CD4-positive, alpha-beta T cell treated with Interleukin-1 beta for 1 hour (primary cell): ENCODE measurements at places on chromosomes 6 and 20.
A peak's percentile ranks its signal among the peaks of the same experiment; 100 is the strongest.

DNA sequence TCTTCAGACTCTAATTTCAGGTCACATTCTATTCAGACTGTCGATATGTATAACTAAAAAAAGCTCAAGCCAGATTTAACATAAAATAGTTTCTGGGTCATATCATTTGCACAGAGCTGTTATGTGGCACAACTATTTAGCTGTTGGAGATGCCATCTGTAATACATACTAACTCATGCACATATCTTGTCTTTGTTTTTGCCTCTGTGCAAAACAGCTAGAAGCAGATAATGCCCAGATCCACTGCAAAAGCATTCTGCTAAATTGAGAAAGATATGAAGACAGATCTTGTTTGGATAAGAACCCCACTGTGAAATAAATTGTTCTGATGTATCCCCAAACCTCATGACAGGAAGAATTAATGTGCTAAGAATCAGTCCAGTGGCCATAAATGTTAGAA, 522.8 kb upstream of the AGPAT4 start:
- no peak for DNase-seq

DNA sequence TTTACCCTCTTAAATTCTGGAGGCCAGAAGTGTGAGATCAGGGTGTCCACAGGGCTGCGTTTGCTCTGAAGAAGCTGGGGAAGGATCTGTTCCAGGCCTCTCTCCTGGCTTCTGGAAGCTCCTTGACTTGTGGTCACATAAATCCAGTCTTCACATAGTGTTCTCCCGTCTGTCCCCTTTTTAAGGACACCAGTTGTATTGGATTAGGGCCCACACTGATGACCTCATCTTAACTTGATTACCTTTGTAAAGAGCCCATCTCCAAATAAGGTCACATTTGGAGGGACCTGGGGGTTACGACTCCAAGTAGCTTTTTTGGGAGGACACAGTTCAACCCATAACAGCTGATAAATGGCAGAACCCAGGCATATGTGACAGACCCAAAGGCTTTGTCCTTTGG, 20.0 kb upstream of the WFDC2 start:
- no peak for DNase-seq

- DNase-seq, result no peak
Observed at GRCh38 chr6:38799529-38800184, 84.5 kb downstream of the DNAH8 start.

DNA sequence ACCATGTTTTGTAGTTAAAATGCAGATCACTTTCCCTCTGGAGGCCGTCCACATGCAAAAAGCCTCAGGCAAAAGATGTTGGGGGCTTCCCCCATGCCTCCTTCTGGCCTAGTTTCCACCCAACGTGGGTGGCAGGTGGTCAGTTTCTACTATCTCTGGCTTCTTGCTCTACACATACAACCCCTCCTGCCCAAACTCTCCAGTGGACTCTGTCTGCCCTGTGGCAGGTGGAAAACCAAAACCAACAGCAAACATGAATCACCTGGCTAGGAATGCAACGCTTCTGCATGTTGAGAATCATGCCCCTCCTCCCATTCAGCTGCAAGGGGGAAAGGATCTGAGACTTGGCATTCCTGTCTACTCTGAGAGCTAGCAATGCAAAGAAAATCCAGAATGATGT, 94.8 kb downstream of the MBOAT1 start:
- DNase-seq, result no peak

- DNase-seq, result no peak
Observed at GRCh38 chr20:39489986-39490560, 527.9 kb downstream of the DHX35 start.

DNA sequence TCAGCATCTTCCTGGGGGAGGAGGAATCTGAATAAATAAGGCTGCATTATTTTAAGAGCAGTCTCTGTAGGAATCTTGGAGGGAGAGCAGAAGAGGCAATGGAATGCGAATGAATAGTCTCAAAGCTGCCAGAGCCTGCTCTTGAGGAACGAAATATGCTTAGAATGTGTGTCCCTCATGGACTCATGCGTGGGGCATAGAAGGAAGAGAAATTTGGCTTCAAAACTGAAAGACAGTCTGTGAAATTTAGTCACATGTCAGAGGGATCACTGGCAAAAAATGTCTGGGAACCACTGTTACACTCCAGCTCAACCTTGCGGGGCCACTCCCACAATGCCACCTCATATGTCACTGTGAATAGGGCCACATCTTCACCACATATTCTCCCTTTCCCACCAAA, 95.5 kb downstream of the GJA10 start:
- DNase-seq, result no peak

GRCh38 chr6:71404145-71404966, 115.7 kb downstream of the OGFRL1 start:
- no peak for DNase-seq

- DNase-seq, result peak; percentile 56
Observed at GRCh38 chr6:166419286-166419685, 36.5 kb upstream of the MPC1 start.

DNA sequence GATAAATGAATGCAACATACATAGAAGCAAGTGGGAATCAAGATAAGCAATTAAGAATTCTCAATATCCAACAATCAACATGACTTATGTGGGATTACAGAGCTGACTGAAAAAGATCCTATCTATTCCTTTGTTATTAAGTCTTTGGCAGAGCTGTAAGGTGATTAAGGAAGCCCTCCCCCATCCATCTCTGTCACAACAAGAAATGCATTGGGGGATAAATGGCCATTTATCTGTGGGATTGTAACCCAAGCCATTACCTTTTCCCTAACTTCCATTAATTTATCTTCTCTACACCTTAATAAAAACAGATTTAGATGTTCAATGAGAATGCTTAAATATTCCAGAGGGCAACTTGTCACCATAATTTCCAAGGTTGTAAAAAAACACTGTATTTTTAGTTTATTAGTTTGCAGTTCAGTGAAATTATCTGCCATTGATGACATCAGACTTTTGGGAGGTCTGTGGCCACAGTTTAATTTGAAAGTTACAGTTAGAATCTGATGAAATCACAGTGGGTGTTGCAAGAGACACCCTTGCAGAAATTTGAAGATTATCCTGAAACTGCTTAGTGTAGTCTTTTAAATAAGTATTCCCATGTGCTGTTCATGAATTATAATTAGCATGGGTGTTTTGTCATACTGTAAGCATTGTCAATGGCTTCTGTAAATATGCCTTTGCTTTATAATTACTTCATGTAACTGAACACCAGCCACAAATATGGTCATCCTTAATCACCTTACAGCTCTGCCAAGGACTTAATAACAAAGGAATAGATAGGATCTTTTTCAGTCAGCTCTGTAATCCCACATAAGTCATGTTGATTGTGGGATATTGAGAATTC, 49.4 kb upstream of the FYN start:
- no peak for DNase-seq

- DNase-seq, result no peak
Observed at GRCh38 chr20:4453359-4453758, 268.4 kb upstream of the PRND start.

DNA sequence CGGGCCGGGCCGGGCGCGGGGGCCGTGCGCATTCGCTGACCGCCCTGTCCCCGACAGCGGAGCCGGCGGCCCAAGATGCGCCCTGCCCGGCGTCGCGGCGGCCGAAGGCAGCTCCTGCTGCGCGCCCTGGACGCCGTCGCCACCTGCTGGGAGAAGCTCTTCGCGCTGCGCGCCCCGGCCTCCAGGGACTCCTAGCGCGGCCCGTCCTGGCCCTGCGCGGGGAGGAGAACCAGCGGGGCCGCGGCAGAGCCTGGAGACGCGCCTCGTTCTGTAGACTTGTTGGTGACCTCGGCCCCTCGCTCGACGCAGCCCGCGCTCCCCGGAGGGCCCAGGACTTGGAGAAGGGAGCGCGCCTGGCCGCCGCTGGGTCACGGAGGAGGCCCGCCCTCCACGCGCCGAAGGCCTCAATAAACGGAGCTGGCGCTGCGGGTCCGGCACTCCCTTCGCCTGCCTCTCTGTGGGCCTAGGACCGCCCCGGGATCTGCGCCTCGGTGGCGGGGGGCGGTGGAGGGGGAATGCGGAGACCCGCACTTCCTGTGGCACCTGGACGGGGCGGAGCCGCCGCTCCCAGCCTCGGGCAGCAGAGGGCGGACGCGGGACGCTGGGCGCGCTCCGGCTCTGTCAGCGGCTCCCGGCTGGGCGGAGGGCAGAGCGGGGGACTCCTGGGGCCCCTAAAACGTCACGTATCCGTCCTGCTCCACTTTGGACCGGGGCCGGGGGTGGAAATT, 2.7 kb downstream of the C20orf204 start:
- DNase-seq, result peak; percentile 79

DNA sequence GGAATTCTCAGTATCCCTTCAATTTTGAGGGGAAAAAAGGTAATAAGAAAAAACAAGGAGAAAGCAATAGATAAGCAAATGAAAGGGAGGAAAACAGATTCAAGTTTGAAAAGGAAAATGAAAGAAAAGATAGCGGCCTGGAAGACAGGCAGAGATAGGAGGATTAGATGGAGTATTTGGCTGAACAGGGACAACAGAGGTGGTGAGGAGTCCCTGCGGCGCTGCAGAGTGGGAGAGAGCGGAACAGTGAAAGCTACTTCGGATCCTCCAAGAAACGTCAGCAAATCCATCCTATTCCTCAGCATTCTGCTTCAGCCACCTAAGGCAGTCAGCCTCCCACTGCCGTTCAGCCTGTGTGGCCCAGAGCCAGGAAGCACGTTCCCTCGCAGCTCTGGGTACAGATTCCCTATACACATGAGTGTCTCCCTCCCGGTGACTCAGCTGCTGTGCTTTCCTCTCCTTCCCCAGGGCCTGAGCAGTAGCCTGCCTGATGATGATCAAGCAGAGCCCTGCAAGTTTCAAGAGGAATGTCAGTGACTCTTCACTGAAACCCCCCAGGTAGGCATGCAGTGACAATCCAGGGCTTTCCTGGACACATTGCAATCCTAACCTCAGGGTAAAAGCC, 43.4 kb upstream of the CDYL start:
- no peak for DNase-seq

GRCh38 chr20:36629719-36630681, 16.0 kb downstream of the SLA2 start:
- DNase-seq, result peak; percentile 41

GRCh38 chr6:116106146-116106545, 5.5 kb downstream of the NT5DC1 start:
- no peak for DNase-seq

- no peak for DNase-seq
Observed at GRCh38 chr6:28303570-28303969, 22.2 kb downstream of the PGBD1 start.

GRCh38 chr6:79241228-79241627, 6.7 kb upstream of the HMGN3 start:
- DNase-seq, result no peak

GRCh38 chr6:163925839-163926238, 511.3 kb downstream of the QKI start:
- DNase-seq, result no peak

DNA sequence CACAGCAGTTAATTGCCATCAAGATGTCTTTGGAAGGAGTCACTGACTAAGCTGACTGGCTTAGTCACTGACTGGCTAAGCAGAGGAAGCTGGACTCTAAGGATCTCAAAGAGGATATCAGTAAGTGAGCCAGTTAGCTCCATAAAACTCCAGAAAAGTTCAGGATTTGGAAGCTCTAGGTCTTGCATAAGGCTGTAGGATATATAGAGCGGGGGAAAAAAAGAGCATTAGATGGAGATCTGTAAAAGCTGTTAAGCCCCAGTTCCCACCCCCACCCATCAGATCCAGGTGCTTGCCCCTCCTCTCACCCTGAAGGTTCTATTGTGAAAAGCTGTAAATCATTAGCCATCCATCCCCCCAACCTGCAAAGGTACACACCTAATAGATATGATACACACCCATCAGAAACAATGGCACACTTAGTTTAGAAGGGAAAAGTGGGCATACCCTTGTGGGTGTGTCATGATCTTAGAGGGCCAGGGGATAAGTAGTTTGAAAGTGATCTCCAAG, 32.2 kb downstream of the CARMIL1 start:
- DNase-seq, result no peak

- peak; percentile 38 for DNase-seq
Observed at GRCh38 chr6:42368181-42368580, 83.5 kb downstream of the TRERF1 start.

- DNase-seq, result no peak
Observed at GRCh38 chr6:52536424-52536916, 40.4 kb downstream of the TRAM2 start.

DNA sequence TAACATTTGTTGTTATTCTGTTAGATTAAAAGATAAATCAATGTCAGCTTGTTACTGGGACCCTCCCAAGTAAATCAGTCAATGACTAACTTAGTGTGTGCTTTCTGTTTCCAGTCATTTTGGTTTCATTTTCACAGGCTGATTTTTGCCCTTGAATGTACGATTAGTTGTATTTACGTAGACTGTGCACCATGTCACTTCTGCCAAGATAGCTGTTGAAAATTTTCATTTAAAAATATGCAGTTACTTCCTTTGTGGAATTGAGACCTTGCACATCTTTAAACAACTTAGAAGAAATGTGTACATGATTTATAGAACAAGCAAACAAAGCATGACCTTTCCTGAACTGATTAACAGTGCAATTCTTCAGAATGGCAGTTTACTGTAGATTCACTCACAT, 944.8 kb upstream of the CITED2 start:
- no peak for DNase-seq

DNA sequence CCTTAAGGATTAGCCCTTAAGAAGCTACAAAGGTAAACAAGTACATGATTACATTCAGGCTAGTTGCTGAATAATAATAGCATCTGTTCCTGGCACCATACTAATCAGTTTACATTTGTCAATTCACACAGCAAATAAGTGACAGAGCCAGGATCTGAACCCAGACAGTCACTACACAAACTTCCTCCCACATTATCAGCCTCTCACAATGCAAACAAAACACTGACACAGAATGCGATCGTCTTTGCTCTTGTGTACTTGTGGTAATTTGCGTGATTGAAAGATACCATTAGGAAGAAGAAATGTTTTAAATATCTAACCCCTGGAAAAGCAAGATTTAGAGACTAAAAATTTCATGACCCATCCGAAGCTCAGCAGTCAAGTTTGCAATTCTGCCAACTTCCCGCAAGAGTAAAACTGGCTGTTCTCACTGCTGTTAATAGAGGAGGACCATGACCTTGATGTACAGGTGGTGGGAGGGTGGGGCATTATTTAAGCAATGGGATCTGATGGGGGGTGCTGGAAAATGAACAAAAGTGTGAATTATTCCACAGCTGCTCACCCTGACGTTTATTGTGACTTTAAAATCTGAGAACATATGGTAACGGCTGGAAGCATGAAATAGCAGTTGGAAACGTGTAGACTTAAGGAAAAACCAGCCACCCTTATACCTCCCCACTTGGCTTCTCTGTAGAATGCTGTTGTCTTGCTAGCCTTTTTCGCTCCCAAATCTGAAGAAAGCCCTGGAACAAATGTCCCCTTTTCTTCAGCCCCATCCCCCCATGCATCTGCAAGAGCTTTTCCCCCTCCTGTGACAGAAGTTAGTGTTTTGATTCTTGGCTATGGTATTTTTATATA, 95.3 kb upstream of the ARMC2 start:
- DNase-seq, result no peak
